ENCODE measurements at places on chromosomes 1 and 21.

DNA sequence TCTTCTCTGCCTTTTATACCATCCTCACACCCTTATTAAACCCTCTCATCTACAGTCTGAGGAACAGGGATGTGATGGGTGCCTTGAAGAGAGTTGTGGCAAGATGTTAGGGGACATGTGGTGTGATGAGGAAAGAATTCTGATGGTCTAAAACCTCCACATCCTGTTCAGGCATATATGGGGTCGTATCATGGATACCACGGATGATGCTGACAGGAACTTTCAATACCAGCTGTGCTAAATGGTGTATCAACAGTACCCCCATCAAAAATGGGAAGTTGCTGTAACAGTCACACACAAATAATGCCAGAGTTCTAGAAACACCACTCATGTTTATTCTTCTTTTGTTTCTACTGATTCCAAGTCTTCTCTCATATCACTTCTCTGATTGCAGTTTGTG is 12.9 kb downstream of the OR2T6 start:
- DNase-seq = no peak

- DNase-seq = no peak
Observed at GRCh38 chr1:177133977-177134538, 30.5 kb downstream of the ASTN1 start.

DNA sequence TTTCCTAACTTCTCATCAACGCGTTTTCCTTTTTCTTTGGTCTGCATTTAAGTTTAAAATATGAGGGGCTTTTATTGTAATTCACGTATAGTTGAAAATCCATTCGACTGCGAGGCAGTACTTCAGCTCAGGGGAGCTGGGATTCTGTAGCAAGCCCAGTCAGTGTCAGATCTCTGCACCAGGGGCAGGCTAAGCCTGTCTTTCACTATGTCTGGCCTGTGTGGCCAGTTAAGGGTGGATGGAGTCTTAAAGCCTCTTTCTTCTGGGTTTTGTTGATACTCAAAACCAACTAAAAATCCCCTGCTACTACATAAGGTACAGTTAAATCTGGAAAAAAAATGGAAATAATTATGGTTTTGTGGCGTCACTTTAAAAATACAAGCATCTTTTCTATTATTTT is 124.7 kb downstream of the TYW3 start:
- DNase-seq = no peak

DNA sequence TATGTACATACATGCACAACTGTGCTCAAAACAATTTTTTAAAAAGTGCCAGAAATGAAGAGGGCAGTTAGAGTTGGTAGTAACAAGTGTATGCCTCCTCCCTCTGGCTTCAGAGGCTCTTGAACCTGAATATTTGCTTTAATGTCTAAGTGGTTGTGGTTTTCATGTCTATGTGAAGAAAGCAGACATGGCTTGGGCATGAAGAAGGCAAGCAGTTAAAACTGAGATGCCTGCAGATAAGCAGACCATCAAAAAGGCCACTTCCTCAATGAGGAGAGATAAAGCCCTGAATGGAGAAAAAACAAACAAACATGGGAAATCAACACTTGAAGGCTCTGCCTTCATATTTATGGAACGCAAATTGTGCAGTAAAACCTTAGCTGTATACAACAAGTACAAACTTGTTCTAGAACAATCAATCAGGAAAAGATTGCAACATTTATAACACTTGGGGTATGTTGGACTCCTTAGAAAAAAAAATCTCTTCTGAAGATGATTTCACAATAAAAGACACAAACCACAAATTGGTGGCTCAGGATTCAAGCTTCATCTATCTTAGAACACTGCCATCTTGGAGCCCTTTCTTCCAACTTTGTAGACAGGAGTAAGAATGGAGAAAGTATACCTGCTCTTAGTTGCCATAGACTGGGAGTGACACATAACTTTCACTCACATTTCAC is 52.7 kb upstream of the PLA2G4A start:
- no peak for DNase-seq

- DNase-seq = no peak
Observed at GRCh38 chr1:241834733-241835377, 13.1 kb upstream of the EXO1 start.

DNA sequence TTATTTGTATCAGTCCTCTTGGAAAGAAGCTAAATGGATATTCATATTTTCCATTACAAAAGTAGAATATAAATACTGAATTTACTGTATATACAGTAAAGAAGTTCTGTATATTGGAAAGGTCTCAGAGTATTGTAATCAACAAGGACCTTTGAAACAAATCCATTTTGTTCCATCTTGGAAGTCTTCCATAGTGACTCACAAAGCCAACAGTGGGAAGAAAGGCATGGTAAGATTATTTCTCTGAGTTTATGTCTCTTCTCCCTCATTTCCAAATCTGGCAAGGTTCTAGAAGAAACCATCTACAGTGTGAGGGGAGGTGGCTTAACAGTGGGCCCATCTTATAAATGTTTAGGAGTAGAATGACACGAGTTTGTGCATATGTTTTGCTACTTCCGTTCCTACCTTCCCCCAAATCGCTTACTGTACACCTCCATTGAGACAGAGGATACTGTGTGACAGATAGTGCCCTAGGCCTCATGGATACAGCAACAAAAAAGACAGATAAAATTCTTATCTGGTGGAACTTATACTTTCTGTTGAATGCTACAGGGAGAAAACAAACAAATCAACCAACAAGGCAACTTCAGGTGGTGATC is 22.1 kb upstream of the SSX2IP start:
- DNase-seq = no peak

- DNase-seq = no peak
Observed at GRCh38 chr1:168421399-168422004, 122.3 kb downstream of the XCL2 start.

DNA sequence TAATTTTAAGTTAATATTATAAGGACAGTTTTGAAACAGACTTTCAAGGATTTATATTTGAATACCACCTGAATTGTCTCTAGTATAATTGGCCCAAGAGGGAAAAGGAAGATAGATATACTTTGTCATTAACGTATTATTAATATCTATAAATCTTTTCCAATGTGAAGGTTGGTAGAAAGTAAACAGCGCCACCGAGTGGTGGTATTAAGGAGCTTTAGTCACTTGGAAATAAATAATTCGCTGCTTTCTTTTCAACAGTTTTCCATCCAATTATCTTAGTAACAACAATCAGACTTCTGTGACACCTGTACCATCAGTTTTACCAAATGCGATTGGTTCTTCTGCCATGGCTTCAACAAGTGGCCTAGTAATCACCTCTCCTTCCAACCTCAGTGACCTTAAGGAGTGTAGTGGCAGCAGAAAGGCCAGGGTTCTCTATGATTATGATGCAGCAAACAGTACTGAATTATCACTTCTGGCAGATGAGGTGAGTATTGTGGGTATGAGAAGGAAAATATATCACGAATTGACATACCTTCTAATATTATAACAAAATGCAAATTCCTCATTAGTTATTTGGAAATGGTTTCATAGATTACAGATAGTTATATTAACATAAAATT is 37.7 kb downstream of the SH3GLB1 start:
- DNase-seq = peak; percentile 7

Data from CD4-positive, CD25-positive, alpha-beta regulatory T cell (primary cell).